Activated T-helper 17 cell treated with anti-CD3 and anti-CD28 coated beads, Interleukin-2, amount 50 U/mL, for 72 hours (primary cell): ENCODE measurements at places on chromosomes 3 and 15. TPM values are rescaled to one million over a fixed set of nuclear protein-coding genes. Genes with fewer than 3 reads are reported as not detected.

The GOLGA6L4 gene
- 2.2 TPM for total RNA-seq

The SH2D7 gene
- not detected for total RNA-seq

The PRKCD gene
- total RNA-seq, result 20.4 TPM

The ST8SIA2 gene
- not detected for total RNA-seq

The ITIH3 gene
- total RNA-seq, result not detected

The ABHD17C gene
- 6.2 TPM for total RNA-seq

The C2CD4A gene
- total RNA-seq, result 1.3 TPM

The ADCY5 gene
- not detected for total RNA-seq

GRCh38 chr15:63067976-63068743, 25.6 kb downstream of the TPM1 start:
- no peak for ATAC-seq

DNA sequence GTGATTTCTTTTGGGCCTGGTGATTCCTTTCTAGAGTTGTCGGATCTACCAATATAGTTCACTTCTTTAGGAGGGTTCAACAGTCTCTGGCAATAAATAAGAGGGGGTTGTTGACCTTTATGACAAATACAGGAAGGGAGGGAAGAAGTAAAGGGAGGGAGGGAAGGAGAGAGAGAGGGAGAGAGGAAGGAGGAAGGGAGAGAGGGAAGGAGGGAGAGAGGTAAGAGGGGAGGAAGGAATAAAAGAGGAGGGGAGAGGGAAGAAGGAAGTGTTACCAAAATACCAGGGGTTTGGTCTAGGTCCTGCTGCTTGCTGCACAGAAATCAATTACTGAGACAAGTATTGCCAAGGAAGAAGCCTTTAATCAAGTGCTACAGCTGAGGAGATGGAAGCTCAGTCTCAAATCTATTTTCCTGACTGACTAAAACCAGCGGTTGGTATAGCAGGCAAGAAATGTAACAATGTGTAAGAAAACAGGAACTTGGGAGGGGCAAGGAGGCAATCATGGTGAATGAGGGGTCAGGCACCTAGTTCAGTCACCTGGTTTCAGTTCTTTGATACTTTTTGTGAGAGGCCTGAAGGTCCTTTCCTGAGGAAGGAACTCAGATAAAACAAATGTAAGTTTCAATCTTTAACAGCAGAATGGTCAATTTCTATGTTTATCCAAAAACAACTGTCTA, 14.1 kb upstream of the TMEM40 start:
- ATAC-seq, result no peak

GRCh38 chr3:126036056-126036549, 47.8 kb downstream of the SLC41A3 start:
- ATAC-seq, result no peak

DNA sequence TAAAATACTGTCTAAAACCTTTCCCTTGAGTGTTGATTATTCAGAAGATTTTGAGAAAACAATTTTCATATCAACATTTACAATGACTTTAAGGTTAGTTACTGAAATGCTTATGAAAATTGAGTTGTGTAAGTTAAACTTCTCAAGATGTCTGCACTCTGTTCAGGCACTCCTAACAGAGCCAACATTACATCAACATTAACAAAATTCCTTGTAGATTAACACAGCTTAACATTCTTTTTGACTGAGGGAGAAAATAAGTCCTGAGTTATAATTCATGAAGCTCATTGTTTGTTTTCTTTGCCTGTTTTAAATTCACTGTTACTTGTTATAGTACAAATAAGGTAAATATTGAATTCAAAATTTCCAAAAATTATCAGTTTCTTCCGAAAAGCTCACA, 9.0 kb downstream of the ACKR4 start:
- no peak for ATAC-seq

GRCh38 chr15:23628612-23629233, 18.9 kb downstream of the MAGEL2 start:
- no peak for ATAC-seq

GRCh38 chr3:45628746-45629145, 34.2 kb downstream of the LIMD1 start:
- ATAC-seq, result no peak

DNA sequence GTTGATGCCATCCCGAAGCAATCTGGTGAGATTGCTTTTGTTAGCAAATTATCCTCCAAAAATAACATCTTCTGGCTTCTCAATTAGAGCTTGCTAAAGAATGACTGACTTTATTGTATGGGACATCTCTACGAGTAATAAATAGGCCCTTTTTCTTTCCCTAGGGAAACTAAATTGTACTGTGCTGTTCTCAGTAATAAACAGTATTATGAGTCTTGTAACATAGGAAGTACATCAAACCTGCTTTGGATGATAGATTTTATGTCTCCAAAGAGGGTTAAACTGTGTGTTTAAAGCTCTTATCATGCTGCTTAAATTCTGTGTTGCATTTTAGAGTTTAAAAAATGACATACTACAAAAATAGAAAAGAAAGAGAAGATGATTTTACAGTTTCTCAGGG, 153.4 kb upstream of the THRB start:
- no peak for ATAC-seq

DNA sequence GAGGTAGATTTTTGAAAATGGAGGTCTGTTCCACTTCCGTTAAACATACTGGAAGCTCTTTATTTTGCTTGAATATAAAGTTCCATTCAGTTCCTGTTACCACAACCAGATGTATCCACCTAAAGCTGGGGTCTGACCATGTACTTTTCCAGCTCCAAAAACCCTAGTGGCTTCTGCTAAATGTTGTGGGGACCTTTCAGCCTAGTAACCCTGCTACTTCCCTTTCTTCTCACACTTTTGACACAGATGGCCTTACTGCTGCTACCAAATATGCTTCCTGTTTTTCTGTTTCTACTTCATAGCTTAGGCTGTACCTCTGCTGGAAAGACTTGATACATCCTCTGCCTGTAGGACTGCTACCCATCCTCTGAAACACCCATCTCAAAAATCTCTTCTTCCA, 87.8 kb downstream of the COL6A6 start:
- no peak for ATAC-seq

DNA sequence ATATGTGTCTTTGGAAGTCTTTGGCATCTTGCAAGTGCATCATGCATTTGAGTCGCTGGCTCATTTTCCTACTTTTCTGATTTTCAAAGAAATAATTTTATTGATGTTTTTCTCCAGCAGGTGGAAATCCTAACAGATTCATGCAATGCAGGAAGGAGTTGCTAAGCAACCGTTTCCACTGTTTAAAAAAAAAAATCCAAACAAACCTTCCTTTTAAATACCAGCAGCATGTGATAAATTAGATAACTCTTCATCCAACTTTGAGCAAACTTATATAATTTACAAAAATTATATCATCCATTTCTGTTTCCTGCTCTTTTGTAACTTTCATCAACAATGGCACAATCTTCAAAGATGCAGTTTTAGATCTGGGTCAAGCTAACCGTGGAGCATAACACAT, 364.1 kb downstream of the MFSD1 start:
- ATAC-seq, result no peak

GRCh38 chr15:101137312-101137940, 114.4 kb downstream of the CHSY1 start:
- ATAC-seq, result peak; percentile 61

DNA sequence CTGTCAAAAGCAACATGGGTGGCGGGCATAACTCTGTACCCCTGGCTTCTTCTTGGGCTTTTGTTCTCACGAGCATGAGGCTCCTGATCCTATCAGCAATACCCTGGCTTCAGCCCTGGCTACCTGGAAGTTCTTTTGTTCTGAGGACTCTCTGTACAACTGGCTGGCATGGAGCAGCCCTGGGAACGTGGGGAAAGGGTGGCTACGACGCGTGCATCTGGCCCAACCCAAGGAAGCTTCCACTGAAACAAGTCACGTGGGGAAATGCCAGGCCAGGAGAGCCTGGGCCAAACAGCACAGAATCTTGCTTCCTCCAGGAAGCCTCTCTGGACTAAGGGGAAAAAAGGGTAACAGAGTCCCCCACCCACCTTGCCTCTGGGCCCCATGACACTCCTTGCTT, 22.7 kb upstream of the ATP2B2 start:
- no peak for ATAC-seq

DNA sequence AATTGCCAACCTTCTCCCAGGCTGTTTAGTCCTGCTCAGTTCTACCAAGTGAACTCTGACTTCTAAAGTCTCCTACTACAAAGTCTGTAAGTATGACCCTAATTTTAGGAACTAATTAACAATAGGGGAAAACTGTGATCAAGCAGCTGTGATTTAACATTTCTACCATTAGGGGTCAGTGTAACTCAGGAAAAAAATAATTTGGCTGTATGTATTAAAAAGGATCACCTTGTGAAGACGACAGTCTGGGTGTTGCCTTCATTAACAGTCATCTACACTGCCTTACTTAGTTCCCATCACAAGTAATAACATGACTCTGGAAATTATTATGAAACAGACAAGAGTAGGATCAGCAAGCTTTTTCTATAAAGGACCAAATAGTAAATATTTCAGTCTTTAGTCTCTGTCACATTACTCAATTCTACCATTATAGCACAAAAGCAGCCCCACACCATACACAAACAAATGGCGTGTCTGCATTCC, 4.2 kb upstream of the NPHP3 start:
- ATAC-seq, result no peak

DNA sequence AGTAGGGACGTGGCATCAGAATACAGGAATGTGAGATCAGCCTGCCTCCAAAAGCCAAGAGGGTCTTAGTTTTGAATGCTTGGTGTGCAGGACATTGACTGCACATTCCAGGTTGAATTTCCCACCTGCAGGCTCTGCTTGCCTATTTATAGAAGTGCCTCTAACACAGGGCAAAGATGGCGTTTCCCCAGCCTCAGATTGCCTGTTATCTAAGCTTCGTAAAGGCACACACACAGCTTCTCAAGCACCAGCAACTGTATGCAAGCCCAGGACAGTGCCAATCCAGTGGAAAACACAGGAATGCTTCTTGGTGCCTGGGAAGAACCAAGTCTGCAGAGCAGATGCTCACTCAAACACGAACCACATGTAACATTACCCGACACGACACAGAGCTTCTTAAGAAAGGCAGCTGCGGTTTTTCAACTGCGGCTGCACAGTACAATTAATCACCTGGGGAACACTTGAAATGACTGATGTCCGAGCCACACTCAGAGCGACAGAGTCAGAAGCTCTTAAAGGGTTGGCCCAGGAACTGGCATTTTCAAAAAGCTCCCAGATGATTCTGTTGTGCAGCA, 90.0 kb upstream of the ANKRD34C start:
- ATAC-seq, result no peak

DNA sequence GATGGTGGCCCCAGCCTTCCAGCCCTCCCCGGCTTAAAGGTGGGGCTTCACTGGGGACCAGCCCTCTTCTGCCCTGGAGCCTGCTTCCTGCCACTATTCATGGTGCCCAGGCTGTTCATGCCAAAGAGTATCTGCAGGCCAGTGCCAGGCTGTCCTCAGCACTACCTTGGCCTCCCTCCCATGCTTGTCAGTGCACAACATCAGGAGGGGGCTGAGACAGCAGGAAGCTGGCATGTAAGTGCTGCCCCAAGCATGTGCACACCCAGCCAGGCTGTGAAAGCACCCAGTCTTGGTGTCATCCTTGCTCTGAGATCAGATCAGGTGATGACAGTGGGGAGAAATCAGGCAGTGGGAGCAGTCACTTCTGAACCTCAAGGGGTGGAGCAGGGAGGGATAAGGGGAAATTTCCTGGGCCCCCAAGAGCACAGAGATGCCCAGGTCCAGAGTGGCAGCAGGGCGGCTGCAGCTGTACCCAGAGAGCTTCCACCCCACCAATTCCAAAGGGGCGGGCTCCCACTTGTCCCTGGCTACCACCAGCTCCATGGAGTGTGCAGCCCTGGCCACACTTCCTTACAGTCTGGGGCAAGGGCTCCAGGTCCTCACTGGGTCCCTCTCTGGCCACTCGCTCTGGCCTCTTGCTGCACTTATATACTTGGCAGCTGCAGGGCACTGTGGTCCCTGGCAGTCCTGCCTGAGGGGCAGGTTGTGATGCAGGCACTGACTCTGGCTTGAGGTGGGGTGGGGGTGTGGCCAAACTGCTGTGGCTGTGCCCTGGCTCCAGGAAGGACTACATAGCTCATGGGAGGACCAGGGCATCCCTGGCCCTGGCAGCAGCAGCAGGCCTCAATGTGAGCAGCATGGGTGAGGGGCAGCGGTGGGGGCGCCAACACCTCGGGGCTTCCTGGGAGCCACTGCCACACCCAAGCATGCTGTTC, 91.4 kb upstream of the TNFSF10 start:
- ATAC-seq, result no peak

DNA sequence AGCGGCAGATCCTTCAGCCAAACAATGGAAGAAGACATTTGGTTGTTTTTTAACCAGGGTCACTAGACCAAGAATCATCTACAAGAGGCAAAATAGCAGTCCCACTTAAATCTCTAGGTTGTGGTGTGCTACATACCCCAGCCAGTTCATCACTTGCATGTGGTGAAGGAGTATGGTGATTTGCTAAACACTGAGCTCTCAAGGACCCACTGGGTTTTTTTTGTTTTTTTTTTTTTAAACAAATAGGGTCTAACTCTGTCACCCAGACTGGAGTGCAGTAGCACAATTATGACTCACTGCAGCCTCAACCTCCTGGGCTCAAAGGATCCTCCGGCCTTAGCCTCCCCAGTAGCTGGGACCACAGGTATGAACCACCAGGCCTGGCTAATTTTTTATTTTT, 508.0 kb downstream of the FOXP1 start:
- peak; percentile 46 for ATAC-seq

- no peak for ATAC-seq
Measured at GRCh38 chr3:55704521-55704920, 217.4 kb upstream of the WNT5A start.

GRCh38 chr3:139239550-139239949, 104.3 kb upstream of the MRPS22 start:
- no peak for ATAC-seq

GRCh38 chr3:23153436-23153835, 49.7 kb upstream of the UBE2E2 start:
- no peak for ATAC-seq

DNA sequence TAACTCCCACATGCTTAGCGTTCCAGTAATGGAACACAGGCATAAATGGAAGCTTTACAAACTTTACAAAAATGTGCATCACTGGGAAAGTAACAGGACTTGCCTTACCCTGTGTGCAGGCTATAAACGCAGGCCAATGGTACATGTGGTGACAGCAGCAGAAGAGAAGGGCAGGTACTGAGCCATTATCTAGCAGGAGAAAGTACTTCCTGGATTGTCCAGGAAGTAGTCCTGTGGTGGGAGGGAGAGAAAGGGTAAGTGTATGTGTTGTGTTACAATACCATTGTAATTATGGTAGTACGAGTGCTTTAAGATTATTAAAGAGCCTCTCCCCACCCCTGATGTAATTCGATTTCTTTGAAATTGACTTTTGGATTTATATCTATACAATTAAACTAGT, 5.3 kb downstream of the ATP1B3 start:
- ATAC-seq, result no peak

DNA sequence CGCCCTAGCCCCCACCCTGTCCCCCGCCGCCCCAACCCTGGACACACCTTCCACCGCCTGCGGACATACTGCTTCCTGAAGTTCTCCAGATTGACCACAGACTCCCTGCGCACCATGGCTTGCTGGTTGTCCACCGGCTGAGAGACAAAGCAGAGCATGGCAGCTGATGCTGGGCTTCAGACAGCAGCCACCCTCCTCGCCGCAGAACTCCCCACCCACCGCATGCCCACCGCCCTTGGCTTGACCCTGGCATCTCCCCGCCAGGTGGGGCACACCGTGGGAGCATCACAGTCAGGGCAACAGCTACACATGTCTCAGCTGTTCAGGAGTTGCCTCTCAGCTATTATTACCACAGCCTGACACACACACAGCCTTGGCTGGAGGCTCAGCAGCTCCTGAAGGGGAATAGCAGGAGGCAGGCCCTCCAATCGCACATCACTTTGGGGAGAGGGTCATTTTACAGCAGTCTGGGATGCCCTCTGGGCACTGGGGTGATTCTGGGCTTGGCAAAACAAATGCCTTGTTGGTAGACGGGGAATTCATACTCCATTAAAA, 78.4 kb upstream of the HERC1 start:
- ATAC-seq, result no peak
